ENCODE measurements at places on chromosomes 1 and 21.

- DNase-seq, result no peak
These were observed 717.3 kb downstream of the MATN1 start for GRCh38 chr1:30005972-30006619.

- no peak for DNase-seq
These were observed 79.9 kb upstream of the PLPPR5 start for GRCh38 chr1:99084562-99084961.

GRCh38 chr1:183967914-183968313 is 69.6 kb downstream of the COLGALT2 start:
- no peak for DNase-seq

- DNase-seq, result no peak
These were observed 17.7 kb downstream of the IVL start for GRCh38 chr1:152926091-152926490.

DNA sequence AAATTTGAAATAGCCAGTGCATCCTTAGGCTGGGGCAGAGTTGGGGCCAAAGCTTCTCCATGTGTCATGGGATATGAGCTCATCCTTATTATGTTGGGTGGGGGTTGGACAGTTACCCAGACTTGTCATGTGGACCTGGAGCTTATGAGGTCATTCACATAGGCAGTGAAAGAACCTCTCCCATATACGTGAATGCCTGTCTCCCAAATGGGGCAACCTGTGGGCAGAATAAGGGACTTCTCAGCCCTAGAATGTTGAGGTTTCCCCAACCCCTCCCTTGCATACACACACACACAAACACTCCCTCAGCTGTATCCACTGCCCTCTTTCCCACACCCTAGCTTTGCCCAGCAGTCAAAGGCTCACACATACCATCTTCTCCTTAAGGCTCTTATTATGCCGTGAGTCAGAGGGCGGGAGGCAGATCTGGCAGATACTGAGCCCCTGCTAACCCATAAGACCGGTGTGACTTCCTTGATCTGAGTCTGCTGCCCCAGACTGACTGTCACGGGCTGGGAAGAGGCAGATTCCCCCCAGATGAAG is 2.3 kb upstream of the IVL start:
- DNase-seq, result no peak

- no peak for DNase-seq
These were observed 102.1 kb upstream of the ZBTB40 start for GRCh38 chr1:22349362-22350043.

Measured in caudate nucleus (tissue), 63 donors.